ENCODE measurements at places on chromosomes 11 and 22. TPM values are rescaled to one million over a fixed set of nuclear protein-coding genes. Genes with fewer than 3 reads are reported as not detected.

DNA sequence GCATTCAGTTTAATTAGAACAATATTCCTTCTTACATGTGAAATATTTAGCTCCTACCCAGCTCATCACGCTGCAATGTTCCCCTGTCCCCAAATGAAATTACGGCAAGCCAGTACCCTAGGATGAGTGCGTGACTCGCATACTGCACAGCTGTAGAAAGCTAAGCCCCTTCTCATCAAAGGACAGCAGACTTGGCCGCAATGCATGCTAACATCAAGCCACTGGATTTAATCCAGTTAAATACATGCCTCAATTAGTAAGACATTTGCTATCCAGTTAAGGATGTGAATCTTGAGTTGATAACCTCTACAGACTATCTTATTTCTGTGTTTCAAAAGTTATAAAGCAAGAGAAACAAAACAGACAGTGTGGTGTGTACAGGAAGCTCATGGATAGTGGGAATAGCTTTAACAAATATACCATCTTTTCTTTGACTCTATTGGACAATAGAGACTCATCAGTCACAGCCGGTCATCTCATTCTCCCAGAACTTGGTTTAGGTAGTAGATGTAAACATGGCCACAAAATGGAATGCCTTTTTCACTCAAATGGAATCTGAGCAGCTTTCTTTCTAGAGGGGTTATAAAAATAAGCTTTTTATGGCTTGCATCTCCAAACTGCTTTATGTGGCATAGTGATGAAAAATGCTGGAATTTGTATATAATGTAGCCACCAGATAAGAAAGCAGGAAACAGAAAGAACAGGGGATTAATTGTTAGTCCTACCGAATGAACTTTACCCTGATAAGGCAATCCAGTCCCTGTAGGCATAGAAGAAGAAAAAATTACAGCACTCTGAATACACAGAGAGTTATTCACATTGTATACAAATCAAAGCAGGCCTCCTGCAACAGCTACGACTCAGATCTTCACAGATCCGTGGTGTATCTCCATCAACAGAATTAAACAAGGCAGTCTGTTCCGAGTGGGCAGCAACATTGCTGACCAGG is 224.1 kb downstream of the CADM1 start:
- DNase-seq, result no peak

DNA sequence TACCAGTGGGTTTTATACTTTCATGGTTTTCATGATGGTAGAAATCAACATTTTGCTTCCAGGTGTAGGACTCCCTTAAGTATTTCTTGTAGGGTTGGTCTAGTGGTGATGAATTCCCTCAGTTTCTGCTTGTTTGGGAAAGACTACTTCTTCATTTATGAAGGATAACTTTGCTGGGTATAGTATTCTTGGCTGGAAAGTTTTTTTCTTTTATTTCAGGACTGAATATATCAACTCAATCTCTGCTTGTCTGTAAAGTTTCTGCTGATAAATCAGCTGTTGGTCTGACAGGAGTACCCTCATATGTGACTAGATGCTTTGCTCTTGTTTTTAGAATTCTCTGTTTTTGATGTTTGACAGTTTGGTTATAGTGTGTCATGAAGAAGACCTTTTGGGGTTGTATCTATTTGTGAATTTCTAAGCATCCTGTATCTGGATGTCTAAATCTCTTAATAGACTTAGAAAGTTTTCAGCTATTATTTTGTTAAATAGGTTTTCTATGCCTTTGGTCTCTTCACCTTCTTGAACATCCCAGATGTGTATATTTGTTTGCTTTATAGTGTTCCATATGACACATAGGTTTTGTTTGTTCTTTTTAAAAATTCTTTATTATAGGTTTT is 95.9 kb downstream of the ENTHD1 start:
- DNase-seq, result no peak

GRCh38 chr11:92425127-92425526 is 200.5 kb downstream of the FAT3 start:
- DNase-seq, result no peak

Gene PRR33
- not detected for polyA plus RNA-seq

DNA sequence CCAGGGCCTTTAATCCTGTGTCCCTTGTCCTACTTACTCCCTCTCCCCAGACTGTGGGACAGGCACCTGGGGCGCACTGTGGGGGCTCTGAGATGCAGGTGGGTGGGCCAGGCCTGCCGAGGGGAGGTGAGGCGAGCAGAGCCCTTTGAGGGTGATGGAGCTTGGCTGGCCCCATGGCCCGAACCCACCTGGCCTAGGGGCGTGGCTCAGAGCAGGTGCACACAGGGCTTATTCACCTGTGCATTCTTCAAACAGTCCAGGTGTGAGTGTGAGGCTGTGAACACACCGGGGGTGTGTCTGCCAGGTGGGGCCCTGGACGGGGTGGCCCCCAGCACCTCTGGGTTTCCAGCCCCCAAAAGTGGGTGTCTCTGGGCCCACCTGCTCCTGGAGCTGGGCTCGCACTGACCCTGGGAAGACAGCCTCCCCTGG is 9.0 kb upstream of the MUC5AC start:
- DNase-seq, result no peak

GRCh38 chr11:92765965-92766371 is 203.5 kb upstream of the MTNR1B start:
- DNase-seq, result peak; percentile 72

- DNase-seq, result no peak
These were observed 19.5 kb downstream of the BRSK2 start for GRCh38 chr11:1409108-1409851.

Gene P2RX6
- polyA plus RNA-seq, result 2.7 TPM
